ENCODE measurements at places on chromosomes 2 and 18.
A peak's percentile ranks its signal among the peaks of the same experiment; 100 is the strongest.

GRCh38 chr2:30756971-30757370 is 50.3 kb downstream of the CAPN13 start:
- no peak for DNase-seq

DNA sequence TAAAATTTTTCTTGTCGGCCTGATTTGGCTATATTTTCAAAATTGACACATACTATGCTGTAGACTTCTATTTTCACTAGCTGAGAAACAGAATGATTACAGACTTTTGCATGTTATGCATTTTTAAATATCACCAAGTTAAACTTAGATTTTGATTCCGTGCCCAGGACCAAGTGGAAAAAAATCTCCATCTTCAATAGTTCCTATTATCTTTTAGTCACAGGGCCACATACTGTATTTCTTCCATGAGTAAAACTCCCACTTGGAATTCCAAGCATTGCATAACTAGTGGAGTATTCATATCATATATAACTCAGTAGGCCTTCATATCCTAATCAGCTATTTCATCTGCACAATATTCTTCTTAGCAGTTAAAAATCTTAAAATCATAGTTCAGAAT is 470.9 kb downstream of the ARHGAP15 start:
- no peak for DNase-seq

DNA sequence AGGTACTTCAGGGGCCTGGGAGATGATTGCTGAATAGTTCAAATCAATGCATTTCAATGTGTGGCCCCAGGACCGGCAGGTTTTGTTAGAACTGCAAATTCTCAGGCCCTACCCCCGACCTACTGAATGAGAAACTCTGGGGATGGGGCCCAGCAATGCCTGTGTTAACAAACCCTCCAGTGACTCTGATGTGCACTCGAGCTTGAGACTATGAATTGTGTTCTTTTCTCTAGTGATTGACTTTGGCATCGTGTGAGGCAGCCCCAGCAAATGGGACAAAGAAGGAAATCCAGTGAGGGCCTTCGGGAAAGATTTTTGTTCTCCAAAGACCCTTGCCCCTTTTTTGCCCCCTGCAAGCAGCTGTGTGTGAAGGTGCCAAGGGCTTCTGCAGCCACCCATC is 22.4 kb downstream of the ALK start:
- DNase-seq: no peak

- no peak for DNase-seq
Measured at GRCh38 chr18:55452123-55452611, 135.8 kb downstream of the TCF4 start.

DNA sequence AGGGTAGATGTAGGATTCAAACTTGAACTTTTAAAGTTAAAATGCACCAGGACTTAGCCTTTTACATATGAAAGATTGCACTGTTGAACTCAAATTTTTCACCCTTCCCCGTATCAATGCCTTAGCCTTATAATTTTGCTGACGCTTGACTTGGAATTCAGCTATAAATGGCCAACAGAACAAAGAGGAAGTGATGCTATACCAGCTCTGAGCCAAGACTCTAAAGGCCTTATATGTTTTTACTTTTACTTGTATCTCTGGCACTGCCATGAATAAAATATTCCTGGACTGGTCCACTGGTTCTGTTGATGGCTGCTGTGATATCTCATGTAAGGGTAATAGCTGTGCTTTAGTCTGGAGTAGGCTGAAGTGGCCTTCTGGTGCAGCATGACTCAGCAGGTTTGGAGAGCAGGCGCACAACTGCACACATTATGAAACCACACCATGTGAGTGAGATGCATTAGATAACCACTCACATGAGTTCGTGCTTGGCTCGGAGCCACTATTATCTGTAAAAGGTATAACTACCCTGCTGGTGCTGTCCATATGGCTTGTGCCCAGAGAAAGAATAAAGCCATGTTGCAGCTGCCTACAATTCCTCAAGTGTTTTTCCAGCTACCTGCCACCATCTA is 8.4 kb upstream of the IER3IP1 start:
- peak; percentile 7 for DNase-seq

GRCh38 chr2:99605036-99605435 is 115.2 kb upstream of the REV1 start:
- DNase-seq: no peak

DNA sequence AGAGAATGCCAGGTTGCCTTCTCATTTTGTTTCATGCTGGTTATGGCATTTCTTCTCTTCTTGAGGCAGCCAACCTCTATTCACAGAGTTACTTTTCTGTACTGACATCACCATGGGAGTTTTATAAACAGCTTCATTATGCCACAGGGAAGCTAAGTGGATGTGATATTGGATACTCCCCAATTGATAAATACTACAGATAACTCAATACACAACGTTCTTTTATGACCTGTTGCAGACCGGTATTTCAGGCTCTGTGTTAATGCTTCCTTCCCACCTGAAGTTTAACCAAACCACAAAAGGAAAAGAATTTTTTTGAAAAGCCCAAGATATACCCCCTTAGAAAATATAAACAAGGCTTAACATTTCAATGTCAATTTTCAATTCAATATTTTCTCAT is 258.3 kb upstream of the SOX11 start:
- DNase-seq: no peak

DNA sequence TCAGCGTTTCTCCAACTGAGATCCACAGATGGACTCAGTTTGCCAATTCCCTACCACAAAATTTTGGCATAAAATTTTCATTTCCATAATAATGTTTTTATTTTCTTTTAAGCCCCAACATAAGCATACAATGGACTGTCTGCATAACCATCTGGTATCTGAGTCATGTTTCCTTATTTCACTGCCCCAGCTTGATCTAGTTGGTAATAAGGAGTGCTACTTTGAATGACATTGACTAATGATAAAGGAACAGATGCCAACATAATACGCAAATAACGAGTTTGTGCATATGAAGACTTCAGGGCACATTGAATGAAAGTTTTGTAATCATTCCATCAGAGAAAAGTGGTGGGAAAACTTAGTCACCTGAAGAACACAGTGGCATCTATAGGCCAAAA is 8.8 kb upstream of the MBD2 start:
- no peak for DNase-seq

GRCh38 chr18:61597316-61597715 is 264.1 kb downstream of the CDH20 start:
- DNase-seq: no peak

DNA sequence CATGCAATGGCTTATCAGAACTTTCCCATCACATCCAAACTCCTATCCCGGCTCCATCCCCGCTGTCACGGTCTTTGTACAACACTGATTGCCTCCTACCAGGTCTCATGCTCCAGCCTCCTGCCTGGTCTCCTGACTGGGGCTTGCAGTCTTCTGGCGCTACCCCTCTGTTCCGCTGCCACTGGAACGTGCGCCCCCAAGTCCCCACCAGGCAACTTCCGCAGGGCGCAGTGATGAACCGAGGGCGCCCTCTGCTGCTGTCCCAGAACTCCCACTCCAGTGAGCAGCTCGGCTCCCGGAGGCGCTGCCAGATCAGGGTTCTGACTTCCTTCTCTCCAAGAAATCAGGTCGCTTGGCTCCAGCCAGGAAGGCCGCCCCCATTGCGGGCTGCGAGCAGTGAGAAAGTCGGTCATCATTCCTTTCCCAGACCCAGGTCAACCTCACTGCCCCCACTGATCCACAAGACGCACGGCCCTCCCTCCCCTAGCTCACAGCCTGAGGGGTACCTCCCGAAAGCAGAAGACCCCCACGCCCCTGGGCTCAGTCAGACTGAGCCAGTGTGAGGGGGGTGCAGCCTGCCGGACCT is 43.9 kb upstream of the RAB11FIP5 start:
- peak; percentile 64 for DNase-seq

DNA sequence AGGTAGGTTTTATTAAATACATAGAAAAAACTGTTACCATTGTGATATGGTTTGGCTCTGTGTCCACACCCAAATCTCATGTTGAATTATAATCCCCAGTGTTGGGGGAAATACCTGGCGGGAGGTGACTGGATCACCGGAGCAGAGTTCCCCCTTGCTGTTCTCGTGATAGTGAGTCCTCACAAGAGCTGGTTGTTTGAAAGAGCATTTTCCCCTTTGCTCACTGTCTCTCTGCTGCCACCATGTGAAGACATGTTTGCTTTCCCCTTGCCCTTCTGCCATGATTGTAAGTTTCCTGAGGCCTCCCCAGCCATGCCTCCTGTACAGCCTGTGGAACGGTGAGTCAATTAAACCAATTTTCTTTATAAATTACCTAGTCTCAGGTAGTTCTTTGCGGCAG is 352.7 kb upstream of the SLC39A10 start:
- DNase-seq: peak; percentile 16

DNA sequence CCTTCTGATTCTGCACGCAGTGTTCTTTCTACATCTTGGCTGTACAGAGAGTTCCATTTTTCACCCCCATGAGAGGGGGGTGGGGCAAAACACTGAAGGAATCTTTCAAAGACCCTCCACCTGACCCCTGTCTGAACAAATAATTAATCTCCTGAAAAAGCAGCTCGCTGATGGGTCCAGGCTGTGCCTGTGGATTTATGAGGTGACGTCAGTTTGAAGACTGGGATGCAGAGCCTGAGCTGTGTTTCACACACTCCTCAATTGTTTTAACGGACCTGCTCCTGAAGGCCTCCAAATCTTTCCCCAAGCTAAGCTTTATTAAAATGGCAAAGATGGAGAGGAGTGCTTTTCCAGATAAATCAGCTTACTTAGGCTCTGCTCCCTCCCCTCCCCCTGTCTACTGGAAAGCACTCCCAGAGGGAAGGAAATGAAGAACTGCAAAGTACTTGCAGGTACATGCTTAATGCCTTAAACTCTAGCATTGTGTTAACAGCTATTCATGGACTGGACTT is 390.2 kb upstream of the TNP1 start:
- DNase-seq: no peak

DNA sequence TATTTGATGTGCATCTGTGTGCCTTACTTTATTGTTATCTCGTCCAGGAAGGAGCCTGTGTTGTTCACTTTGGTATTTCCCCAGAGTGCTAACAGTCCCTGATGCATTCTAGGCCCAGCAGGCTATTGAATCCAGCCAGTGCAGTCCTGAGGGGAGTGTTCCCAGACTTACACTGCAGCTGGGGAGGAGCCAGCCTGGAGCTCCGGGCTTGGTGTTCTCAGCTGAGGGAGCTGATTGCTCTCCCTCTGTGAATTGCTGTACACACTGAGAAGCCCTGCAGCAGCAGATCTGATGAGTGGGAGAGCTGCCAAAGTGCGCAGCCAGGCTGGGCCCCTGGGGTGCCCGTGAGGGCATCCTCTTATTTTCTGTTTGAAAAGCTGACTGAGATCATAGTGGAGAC is 159.2 kb downstream of the GALNT3 start:
- DNase-seq: no peak

- DNase-seq: no peak
Measured at GRCh38 chr2:206968134-206969086, 29.1 kb downstream of the CPO start.

GRCh38 chr2:109736177-109736827 is 57.8 kb upstream of the RGPD5 start:
- DNase-seq: peak; percentile 67

- no peak for DNase-seq
Measured at GRCh38 chr2:168084288-168084687, 163.1 kb downstream of the STK39 start.

- no peak for DNase-seq
Measured at GRCh38 chr2:144239306-144239705, 280.6 kb downstream of the ZEB2 start.

GRCh38 chr2:221708902-221709301 is 136.8 kb upstream of the EPHA4 start:
- no peak for DNase-seq

DNA sequence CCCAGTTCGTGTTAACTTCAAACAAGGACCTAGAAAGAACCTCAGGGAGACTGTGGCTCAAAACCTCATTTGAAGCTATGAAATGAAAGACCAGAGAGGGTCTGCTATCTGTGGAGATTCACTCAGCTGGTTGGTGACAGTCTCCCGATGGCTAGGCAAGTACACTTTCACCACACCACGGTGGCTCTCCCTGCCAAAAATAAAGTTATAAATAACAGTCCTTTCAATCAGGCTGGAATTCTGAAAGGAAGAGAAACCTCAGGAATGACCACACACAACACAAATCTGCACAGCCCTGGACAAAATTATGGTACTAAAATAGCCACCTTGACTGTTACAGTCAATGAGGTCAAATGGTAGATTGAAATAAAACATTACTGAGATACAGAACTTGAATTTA is 160.3 kb upstream of the ACAA2 start:
- DNase-seq: no peak

DNA sequence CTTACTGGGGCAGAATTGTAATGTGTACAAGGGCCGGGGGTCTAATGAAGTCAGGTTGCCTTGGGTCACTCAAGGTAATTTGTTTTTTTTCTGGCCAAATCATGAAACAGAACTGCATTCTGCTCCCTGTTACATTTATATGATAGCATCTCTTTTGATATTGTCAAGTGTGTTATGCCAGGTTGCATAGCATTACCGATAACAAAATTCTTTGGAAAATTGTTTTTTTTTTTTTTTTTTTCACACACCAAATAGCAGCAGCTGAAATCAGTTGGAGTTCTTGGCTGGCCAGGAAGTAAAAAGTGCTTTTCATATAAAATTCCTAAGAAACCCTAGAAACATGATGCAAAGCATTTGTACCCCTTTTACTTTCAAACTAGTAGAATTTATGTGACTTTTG is 282.6 kb upstream of the FN1 start:
- no peak for DNase-seq

GRCh38 chr2:122670897-122671296 is 915.4 kb downstream of the TSN start:
- no peak for DNase-seq

- DNase-seq: no peak
Measured at GRCh38 chr2:28457237-28457636, 38.6 kb upstream of the PLB1 start.

- no peak for DNase-seq
Measured at GRCh38 chr2:141610564-141611175, 520.1 kb downstream of the LRP1B start.

GRCh38 chr2:39881948-39882347 is 102.9 kb upstream of the THUMPD2 start:
- DNase-seq: no peak

GRCh38 chr2:17373741-17374140 is 144.5 kb downstream of the RAD51AP2 start:
- no peak for DNase-seq

- peak; percentile 66 for DNase-seq
Measured at GRCh38 chr2:224039080-224039769, at the start of gene SERPINE2. SERPINE2 (minus strand) TSS chr2:224039286; CDS start chr2:224001900, 37,386 bp downstream.

GRCh38 chr2:184137955-184138354 is 460.4 kb upstream of the ZNF804A start:
- no peak for DNase-seq

DNA sequence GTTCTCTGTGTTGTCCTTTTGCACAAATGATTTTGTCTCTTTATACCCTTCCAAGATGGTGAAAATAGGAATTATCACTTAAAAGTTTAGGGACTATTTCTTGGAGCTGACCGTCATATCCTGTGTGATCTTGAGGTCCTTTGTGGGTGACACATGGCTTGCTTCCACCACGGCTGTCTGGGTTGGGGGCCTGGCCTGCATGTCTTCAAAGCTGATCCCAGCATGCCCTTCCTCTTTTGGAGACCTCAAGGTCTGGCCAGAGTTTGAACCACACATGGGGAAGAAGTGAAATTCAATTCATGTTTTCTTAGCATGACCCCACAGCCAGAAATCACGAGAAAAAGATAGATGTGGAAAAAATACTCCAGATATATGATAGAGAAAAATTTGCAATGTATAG is 14.0 kb downstream of the SFTPB start:
- no peak for DNase-seq

- no peak for DNase-seq
Measured at GRCh38 chr2:212098966-212099365, 439.6 kb downstream of the ERBB4 start.
